CD4-positive, alpha-beta T cell treated with Interleukin-6 at 100 ng/mL for 8 hours (primary cell): ENCODE measurements at places on chromosomes 6 and 20.
A peak's percentile ranks its signal among the peaks of the same experiment; 100 is the strongest.

DNA sequence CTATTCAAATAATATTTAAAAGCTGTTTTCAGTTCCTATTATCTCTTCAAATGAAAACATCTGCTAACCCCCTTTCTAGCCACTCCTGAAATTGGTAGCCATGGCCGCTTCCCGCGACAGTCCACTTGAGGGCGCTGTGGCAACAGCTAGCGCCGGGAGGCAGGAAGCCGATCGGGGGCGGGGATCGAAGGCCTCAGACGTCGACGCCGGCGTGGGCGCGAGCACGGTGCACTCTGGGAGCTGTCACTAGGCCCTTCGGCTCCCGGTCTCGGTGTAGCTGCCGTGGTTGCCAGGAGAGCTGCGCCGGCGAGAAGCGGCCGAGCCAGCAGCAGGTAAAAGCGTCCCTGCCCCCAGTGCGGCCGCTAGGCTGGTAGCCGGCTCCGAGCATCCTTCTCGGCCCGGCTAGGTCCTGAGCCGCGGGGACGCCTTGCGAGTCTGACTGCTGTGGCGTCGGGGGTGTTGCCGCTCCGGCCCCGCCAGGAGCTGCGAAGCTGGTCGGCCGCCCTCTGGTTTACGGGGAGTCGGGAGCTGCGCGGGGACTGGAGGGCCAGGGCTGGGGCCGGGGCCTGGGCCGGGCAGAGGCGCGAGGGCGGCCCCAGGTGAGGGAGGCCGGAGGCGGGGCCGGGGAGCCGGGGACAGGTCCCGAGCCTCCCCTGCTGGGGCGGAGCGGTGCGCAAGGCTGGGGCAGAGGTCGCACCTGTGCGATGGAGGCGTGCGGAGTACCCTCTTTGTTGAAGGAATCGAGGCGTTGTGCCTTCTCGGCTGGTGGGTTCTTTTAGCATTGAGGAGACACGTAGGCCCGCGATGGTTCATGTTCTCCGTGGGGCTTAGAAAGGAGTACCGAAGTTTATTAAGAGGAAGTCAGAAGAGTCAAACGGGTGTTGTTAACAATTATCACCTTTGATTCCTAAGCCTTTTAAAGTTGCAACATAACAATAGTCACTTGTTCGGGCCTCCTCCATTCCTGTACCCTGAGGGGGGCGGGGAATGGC lies at the start of gene DOP1A:
Gene DOP1A, plus strand, starts transcription at position 224 of the 992 bp plus-strand sequence. CDS start 29,307 bp downstream, outside the sequence.
- peak; percentile 94 for DNase-seq

- no peak for DNase-seq
Observed at GRCh38 chr20:23018432-23018831, 16.7 kb upstream of the SSTR4 start.

DNA sequence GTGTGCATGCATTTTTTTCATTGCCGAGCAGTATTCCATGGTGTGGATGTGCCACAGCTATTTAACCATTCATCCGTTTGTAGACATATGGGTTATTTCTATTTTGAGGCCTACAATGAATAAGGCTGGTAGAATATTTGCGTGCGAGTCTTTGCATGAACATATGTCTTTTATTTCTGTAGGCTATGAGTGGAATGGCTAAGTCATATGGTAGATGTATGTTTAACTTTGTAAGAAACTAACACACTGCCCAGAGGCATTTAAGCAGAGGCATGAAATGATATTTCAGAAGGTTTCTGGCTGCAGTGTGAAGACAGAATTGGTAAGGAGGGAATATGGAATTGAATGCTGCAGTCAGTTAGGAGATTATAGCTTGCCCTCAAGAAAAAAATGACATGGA lies 457.4 kb upstream of the CDH4 start:
- DNase-seq: no peak

DNA sequence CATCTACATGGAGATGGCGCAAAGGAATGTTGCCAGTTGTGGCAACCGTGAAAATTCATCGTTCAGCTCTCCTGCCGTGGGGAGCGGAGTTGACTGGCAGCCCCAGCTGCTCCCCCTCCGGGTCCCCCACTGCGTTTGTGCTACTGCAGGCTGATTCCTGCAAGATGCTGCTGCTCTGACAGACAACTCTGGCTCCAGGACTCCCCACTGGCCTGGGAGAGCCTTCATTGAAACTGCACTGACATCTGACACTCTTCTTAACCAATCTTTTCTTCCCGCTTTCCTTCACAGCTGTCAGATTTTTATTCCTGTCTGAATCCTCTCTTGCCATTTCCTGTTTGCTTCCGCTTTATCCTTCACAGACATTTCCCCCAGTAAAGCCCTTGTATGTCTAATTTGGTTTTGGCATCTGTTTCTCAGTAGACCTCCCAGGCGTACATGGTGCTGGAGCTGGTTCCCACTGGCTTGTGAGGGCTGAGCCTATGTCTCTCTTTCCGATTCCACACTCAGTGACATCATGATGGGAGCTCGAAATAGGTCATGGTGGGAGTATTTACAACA lies 9.5 kb upstream of the ATRN start:
- no peak for DNase-seq

DNA sequence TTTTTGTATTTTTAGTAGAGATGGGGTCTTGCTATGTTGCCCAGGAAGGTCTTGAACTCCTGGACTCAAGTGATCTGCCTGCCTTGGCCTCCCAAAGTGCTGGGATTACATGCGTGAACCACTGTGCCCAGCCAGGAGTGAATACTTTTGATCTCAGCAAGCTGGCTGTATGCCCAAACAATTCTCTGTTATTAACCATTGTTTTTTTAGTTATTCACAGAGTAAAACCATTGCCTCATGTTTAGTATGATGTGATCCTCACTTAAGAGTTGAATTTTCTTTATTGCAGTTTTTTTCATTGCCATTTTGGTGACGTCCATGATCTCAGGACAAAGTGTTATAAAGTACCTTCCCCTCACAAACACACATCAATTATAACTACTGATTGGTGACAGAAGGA lies 14.8 kb downstream of the C6orf141 start:
- no peak for DNase-seq

- DNase-seq: no peak
Observed at GRCh38 chr20:32970973-32971300, 33.3 kb downstream of the SUN5 start.

- DNase-seq: no peak
Observed at GRCh38 chr6:3643921-3644738, 107.4 kb downstream of the PXDC1 start.

GRCh38 chr6:112330071-112330878 lies 16.9 kb upstream of the RFPL4B start:
- no peak for DNase-seq

DNA sequence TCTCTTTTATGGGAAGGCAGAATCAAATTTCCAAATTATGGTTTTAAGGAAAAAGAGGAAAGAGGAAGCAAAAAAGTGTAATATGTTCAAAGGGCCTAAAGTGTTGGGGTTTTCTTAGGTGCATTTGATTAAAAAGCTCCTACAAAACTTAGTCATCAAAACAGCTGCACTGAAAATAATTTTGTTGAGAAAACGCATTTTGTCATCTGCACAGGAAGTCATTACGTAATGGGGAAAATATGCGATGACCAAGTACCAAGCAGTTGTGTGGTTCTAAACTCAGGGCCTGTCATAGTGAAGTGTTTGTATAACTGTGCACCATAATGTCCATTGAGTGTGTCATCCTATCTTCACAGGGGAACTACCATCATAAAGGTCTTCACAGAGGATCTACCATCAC lies 15.6 kb downstream of the HAO1 start:
- no peak for DNase-seq

DNA sequence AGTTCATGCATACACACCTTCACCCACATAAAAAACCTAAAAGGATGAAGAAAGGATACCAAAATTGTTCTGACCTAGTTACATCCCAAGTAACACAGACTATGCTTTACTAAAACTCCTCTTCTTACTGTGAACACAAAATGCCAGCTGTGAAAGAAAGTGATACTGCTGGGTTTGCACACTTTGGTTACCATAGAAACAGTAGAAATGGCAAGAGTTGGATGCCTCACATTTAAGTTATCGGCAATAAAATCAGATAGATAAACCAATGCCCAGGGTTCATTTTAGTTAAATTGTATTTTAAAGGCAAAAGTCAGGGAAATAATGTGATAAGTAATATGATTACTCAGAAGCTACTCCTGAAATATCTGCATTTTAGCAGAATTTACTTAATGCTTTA lies 161.9 kb downstream of the CDK19 start:
- DNase-seq: no peak

DNA sequence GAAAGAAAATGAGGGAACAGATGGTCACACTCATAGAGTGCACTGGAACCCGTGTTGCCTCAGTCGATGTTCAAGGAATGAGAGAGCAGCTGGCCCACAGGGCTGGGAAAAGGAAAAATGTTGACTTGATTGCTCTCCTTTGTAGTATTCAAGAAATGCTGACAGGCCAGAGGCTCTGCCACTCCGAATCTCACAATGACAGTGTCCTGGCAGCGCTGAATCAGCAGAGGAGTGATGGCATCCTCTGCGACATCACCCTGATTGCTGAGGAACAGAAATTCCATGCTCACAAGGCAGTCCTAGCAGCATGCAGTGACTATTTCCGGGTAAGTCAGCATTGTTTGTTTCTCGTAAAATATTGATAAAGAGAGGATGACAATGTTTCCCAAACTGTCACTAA lies 51.3 kb downstream of the KLHL32 start:
- no peak for DNase-seq

GRCh38 chr20:32474717-32474966 lies 110.5 kb downstream of the NOL4L start:
- DNase-seq: no peak

- no peak for DNase-seq
Observed at GRCh38 chr20:46967646-46968045, 73.0 kb downstream of the EYA2 start.

- no peak for DNase-seq
Observed at GRCh38 chr20:37976887-37977286, 56.4 kb downstream of the TTI1 start.

DNA sequence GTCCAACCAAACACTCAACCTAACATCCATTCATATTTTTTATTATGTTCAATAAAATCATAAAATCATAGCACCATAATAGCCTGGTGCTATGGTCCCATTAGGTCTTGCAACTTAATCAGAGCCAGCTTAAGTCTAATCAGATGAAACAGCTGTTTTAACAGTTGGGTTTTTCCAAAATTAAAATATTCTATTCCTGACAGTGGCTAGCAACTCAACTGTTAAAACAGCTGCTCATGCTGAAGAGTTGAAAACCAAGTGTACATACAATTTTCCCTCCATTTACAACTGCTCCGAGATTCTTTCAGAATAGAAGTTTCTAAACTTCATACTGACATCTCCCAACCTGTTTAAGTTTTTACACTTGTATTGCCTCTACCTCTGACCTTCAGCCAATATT lies 89.5 kb downstream of the UBE3D start:
- DNase-seq: no peak

GRCh38 chr6:103522045-103522444 lies 1337.7 kb downstream of the HACE1 start:
- no peak for DNase-seq

GRCh38 chr20:37202267-37202943 lies 23.1 kb upstream of the MROH8 start:
- DNase-seq: no peak

DNA sequence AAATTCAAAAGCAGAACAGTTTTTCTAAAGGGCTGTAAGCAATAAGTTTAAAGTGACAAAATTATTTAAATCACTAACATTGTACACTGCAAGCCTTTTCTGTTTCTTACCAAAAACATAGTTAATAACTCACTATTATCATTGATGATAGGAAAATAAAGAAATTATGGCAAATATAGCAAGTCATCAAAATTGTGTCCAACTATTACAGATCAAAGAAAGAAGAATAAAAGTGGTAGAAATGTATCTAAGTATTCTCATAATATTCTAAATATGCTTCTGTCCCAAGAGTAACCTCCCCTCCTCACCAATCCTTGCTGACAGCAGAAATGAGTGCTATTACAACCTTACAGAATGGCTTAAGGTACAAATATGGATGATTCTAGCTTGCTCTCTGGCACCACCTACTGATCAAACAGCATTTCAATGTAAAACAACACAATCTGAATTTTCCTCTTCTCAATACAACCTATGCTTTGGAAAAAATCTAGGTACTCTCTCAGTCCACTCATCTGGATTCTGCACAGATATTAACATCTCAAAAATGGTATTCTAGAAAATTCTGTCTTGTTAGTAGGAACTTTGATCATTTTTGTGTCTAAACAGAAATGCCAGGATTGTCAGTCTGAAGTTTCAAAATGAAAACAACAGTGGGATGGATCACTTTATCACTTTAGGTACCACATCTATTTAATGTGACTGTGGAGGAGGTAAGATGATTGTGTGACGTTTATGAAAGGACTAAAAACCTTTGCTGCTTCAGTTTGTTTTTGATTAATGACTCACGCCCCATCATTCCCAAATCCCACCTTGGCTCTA lies 40.9 kb downstream of the ZFP64 start:
- peak; percentile 6 for DNase-seq

GRCh38 chr20:38997622-38998021 lies 35.5 kb downstream of the DHX35 start:
- no peak for DNase-seq

- no peak for DNase-seq
Observed at GRCh38 chr6:165060720-165061119, 248.7 kb downstream of the C6orf118 start.

DNA sequence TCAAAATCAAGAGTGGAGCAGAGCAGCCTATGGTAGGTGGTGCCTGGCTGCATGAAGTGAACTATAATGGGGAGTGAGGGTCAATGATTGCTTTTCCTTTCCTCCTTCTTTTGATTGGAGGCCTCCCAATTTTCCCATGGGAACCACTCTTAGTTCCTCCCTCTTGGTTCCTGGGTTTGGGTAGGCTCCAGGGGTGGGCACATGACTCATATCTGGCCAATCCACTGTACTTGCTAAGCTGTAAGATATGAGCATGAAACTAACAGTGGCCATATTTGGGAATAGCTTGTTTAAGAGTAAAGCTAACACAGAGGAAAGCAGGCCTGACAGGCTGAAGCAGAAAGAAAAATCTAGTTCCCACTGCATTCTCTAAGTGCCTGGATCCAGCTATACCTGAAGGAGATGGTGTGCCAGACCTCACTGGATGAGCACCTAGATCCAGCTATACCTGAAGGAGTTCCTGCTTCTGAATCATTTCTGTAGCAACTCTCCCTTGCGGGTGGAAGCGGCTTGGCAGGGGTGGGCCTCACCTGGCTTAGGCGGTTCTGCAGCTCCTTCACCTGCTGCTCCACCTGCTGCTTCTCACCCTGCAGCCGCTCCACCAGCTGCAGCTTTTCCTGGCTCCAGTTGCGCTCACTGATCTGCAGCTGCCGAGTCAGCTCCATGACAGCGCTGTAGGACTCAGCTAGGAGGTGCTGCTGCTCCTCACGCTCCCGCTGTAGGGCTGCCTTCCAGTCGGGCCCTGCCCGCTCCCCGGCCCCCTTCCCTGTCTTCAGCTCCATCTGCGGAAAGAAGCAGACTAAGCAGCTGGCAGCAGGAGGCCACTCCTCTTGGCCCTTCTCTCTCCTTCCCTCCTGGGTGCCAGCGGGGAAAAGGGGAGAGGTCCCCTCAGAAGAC lies 29.0 kb upstream of the DSN1 start:
- DNase-seq: no peak

DNA sequence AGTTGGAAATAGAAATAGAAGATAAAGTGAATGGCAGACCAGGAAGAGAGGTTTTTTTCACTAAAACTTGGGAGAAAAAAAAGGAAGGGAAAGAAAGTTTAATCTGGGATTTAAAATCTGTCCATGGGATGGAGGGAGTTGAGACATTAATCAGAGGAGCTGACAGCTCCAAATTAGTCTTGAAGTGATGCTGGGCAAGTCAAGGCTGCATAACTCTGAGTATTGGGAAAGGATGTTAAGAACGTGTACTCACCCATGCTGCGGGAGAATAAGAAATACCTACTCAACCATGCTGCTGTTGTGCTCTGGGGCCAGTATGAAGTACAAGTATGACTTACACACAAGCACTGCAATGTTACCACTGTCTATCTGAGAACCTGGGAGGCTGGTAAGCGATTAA lies 47.5 kb downstream of the SNRNP48 start:
- no peak for DNase-seq
